ENCODE measurements at places on chromosomes 13 and 19. TPM values are rescaled to one million over a fixed set of nuclear protein-coding genes. Genes with fewer than 3 reads are reported as not detected.

The C13orf42 gene
- not detected for total RNA-seq

The ANKRD10 gene
- 84.2 TPM for total RNA-seq

The ALKBH6 gene
- 15.5 TPM for total RNA-seq

DNA sequence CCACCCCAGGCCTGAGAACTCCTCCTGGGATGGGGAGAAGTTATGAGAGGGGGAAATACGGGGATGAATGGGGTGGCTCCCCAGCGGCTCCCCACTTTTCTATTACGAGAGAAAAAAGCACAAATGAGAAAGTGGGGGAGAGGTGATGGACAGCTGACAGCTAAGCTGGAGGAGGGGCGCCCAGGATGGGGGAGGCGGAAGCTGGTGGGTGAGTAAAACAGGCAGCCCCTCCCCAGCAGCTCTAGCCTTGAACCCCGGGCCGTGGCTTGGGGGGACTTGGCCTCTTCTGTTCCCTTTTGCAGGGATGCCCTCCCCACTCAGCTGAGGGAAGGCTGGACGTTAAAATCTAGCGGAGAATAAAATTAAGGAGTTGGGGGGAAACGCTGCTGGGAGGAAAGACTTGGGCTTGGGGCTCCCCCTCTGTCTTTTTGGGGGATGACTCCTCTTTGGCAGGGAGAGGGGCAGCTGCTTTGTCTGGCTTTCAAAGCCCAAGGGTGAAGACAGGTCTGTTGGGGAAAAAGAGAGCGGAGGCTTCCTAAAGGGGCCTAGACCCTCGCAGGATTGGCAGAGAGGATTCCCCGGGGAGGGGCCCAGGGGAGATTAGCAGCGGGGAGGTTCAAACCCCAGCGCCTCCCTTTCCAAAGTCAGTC lies 1.4 kb upstream of the SAMD1 start:
- DNase-seq = no peak

GRCh38 chr13:32033744-32034143 lies 2.2 kb downstream of the FRY start:
- no peak for DNase-seq

- DNase-seq = peak; percentile 31
Observed at GRCh38 chr13:38141792-38142191, 207.9 kb upstream of the UFM1 start.

DNA sequence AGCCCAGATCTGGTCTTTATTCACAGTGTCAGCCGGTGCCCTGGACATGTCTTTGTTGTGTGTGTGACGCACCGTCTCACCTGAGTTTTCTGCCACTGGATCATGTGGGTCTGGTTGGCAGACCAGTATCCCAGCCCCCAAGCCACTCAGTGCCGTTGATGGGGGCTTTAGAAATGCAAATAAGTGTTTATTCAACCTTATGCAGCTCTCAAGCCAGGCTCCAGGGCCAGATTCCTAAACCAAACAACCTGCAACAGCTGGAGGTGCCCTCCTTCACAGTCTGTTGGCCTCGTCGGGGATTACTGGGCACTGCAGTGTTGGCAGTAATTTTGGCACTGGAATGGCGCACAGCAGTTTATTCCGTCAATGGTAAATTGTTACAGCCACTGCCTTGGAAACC lies 21.6 kb downstream of the FAM124A start:
- no peak for DNase-seq
